GM23338 (cell line): ENCODE measurements at places on chromosomes 5 and 9. TPM values are rescaled to one million over a fixed set of nuclear protein-coding genes. Genes with fewer than 3 reads are reported as not detected.

DNA sequence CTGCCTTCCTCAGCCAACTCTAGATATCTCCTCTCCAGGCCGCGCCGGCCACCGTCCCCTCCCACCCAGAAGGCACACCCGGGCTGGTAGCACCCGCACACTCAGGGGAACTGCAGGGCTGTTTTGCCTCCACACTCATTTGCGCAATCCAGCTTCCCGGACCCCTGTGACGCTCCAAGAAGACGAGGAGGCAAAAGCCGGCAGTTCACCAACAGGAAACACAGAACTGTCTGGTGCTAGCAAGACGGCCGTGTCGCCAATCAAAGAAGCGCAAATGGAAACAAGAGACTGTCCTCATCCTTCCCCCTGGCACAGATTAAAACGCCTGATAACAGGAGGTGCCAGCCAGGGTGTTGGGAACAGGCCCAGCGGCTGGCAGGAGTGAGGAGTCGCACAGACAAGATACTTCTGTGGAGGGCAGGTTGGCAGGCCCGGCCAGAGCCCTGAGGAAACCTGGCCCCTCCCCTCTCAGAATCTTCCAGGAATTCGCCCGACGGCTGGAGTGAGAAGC is 7.8 kb downstream of the AGPAT2 start:
- H3K4me3 ChIP-seq, result no peak overlapping the region
- H3K36me3 ChIP-seq, result no peaks in the 10 kb centered on the region
- no peak for DNase-seq
- H3K4me1 ChIP-seq, result no peaks in the 10 kb centered on the region
- H3K27ac ChIP-seq, result no peak overlapping the region

DNA sequence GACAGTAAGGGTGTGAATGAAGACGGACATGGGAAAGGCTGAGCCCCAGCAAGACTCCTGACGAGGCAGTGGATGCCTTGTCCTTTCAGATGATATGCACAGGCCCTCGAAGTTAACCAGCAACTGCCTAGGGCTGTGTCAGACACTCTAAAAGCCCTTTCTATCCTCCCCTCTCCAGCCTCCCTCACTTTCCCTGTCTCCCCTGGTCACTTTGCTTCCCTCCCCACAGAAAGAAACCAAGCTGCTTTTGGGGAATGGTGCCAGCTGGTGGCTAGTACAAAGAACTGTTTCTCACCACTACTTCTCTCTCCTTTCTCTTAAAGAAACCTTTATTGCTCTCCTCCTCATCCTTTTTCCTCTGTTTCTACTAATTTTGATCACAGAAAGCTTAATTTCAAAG is 21.4 kb downstream of the LHFPL2 start:
- H3K36me3 ChIP-seq, result peaks cover 23% of the 10 kb centered on the region
- H3K27me3 ChIP-seq, result no peaks in the 10 kb centered on the region
- no peaks in the 10 kb centered on the region for H3K4me1 ChIP-seq
- peak overlapping the region; percentile 45; the same call in 1 of the 2 replicates for H3K27ac ChIP-seq
- H3K4me3 ChIP-seq, result no peak overlapping the region
- no peak for DNase-seq

LURAP1L gene
- total RNA-seq, result 0.74 and 1.2 TPM in 2 replicates

APBA1 gene
- total RNA-seq, result 0.58 and 1.0 TPM in 2 replicates

SUSD3 gene
- 13.5 and 20.1 TPM in 2 replicates for total RNA-seq

- H3K27ac ChIP-seq, result no peak overlapping the region
- H3K27me3 ChIP-seq, result no peaks in the 10 kb centered on the region
- H3K4me1 ChIP-seq, result no peaks in the 10 kb centered on the region
- H3K4me3 ChIP-seq, result no peak overlapping the region
- H3K36me3 ChIP-seq, result no peaks in the 10 kb centered on the region
Measured at GRCh38 chr5:9278921-9279603, 266.8 kb downstream of the SEMA5A start.
